ENCODE measurements at places on chromosomes 1 and 21.

GRCh38 chr1:109864930-109865612, 45.6 kb upstream of the CSF1 start:
- no peak for DNase-seq

DNA sequence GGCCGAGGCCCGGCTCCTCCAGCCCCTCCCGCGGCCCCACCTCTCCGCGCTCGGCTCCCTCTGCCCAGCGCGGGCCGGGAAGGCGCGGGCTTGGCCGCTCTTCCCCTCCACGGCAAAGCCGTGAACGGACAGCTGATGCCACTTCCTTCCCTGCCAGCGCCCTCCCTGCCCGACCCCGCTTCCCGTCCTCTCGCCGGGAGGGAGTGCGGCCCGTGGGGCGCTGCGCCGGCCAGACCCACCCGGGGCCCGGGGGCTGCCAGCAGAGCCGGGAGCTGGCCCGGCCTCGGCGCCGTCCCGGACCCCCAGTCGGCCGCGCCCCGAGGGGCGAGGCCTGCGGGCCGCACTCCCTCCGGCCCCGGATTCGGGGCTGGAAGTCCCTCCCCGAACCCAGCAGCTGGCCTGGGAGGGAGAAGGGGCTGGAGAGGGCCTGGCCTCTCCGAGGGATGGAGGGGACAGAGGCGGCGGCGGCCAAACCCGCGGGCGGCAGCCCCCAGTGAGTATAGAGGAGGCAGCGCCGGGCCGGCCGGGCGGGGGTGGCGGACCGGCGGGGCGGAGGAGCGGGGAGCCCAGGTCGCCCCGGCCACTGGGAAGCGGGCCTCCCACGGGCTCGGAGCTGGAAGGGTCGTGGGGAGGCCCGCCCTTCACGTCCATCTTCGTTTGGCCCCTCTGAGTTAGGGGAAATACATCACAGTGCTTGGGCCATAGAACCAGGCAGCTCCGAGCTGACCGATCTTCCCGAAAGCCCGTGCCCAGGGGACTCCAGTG, at the start of gene KIAA1614:
KIAA1614 (plus strand) TSS at position 97 of the 765 bp plus-strand sequence; CDS start at position 444, 347 bp downstream.
- DNase-seq = no peak

GRCh38 chr1:245901037-245901436, 606.0 kb downstream of the SMYD3 start:
- DNase-seq = no peak

DNA sequence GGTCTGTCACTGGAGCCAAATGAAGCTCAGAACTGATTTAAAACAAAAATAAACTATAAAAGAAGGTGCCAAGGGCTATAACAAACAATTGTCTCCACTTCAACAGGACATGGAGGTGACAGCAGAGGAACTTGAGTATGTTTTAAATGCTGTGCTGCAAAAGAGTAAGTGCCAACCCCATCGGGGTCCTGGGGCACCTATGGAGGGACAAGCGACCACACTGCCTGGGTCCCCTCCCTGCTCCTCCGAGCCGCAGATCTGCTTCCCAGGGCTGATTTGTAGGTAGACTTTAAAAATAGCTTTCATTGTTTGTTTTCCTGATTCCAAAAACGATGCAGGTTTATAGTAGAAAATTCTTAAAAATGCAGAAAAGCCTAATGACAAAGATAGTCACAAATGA, 42.8 kb downstream of the CAPN9 start:
- no peak for DNase-seq

DNA sequence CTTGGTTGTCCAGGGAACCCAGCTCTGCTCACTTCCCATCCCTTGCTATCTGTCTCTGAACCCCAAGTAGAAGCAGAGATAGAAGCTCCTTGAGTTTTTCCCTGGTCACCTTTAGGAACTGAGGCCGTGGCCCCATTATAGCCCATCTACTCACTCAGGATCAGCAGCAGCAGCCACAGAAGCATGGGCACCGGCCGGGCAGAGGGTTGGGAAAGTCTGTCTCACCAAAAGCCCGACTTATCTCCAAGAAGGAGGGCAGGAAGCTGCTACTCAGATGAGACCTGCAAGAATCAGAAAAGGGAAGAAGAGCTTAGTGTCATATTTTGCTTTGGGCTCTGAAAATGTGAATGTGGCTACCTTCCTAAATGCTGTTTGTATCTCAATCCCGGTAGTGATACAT, 264 bp downstream of the FCRL3 start:
- no peak for DNase-seq

DNA sequence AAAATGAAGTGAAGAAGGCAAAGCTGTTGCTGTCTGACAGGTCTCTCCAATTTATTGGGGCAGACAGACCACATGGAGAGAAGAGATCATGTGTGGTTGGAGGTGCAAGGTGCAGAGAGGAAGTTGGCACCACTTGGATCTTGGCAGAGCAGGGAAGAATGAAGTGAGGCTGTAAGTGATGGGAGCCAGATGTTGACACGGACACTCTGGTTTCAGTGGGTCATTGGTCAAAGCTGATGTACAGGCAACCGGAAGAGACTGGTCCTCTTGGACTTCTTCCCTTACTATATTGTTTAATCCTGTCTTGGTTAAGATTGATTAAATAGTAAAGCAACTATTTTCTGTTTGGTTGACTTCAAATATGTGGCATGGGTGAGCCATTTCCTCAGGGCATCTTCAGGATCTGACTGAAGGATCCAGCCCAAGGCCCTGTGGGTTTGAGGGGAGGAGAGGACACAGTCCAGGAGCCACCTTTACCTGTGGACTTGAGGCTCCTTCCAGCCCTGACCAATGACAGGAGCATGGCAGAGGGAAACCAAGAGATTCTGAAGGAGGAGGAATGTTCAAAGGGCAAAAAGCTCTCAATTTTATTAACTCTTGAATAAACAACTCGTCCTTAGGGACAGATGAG, 49.4 kb downstream of the NENF start:
- DNase-seq = no peak

- DNase-seq = no peak
Observed at GRCh38 chr1:77605246-77606026, 77.0 kb downstream of the ZZZ3 start.

DNA sequence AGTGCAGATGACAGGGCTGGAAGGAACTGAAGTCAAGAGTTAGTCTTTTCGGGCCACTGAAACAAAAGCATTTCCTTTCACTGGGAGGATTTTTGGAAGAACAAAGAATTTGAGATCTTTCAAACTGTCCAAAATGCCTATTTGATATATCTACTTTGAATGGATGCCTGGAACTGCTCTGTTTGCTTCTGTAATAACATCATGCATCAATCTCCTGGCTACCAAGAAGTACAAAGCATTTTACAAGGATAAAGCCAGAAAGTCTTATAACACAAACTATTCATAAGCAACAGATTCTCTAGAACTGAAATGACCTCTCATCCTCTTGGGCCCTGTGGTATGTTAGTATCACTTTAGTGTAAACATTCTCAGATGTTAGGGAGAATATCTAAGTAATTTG, 18.2 kb upstream of the RHOU start:
- DNase-seq = no peak

GRCh38 chr1:239816081-239816782, 275.5 kb upstream of the FMN2 start:
- no peak for DNase-seq

DNA sequence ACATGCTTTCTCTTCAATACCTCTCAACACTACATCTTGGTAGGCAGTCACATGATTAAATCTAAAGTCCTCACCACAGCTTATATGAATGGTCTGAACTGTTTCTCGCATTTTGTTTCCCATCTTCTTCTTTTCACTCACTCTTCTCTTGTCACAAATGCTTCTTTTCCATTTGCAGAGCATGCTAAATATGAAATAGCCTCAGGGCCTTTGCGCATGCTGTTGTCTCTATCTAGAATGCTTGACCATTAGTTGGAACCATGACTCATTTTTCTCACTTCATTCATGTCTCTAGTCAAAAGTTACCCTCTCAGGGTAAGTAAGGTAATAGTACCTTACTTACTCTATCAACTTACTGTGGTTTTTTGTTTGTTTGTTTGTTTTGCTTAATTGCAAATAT, 239.7 kb downstream of the PTPRC start:
- DNase-seq = no peak

- DNase-seq = no peak
Observed at GRCh38 chr21:34822168-34822567, 153.4 kb downstream of the CLIC6 start.
